Adrenal gland (tissue), 19 donors: ENCODE measurements at places on chromosomes 12 and 14. TPM values are rescaled to one million over a fixed set of nuclear protein-coding genes. Genes with fewer than 3 reads are reported as not detected.

The DENND5B gene
- 20.8 TPM for total RNA-seq

The SERPINA12 gene
- total RNA-seq, result not detected

The APPL2 gene
- 46.4 TPM for total RNA-seq

The GLT8D2 gene
- 15.1 TPM for total RNA-seq

The IL26 gene
- total RNA-seq, result not detected

The ARF3 gene
- total RNA-seq, result 91.9 TPM

The TAS2R9 gene
- not detected for total RNA-seq

The MIA2 gene
- total RNA-seq, result 24.8 TPM

The AKAP6 gene
- 11.9 TPM for total RNA-seq

The CHGA gene
- 0.54 TPM for total RNA-seq

The PAPLN gene
- total RNA-seq, result 13.7 TPM

The A2M gene
- total RNA-seq, result 218 TPM

The ABCC9 gene
- total RNA-seq, result 10.5 TPM

The PTPRR gene
- 0.11 TPM for total RNA-seq

The TESPA1 gene
- 0.23 TPM for total RNA-seq

The COPS7A gene
- 83.2 TPM for total RNA-seq

The TAS2R42 gene
- not detected for total RNA-seq

The TMEM233 gene
- total RNA-seq, result 0.28 TPM

The NTF3 gene
- 0.46 TPM for total RNA-seq

The ACSM4 gene
- total RNA-seq, result not detected

The DPF3 gene
- 2.3 TPM for total RNA-seq

The WSCD2 gene
- total RNA-seq, result 1.3 TPM

The ITGB7 gene
- total RNA-seq, result 2.8 TPM

The SHMT2 gene
- 62.8 TPM for total RNA-seq

The IL31 gene
- not detected for total RNA-seq

The ASCL1 gene
- 0.26 TPM for total RNA-seq

The SYT1 gene
- 0.42 TPM for total RNA-seq

The DHH gene
- 0.50 TPM for total RNA-seq

The DIO3 gene
- 0.21 TPM for total RNA-seq

The CD163L1 gene
- 7.2 TPM for total RNA-seq

The PDE3A gene
- 1.4 TPM for total RNA-seq

The TRIM9 gene
- total RNA-seq, result 1.4 TPM

The NELL2 gene
- not detected for total RNA-seq

The RBP5 gene
- 10.8 TPM for total RNA-seq

The L2HGDH gene
- 3.1 TPM for total RNA-seq
